NCI-H1417 (cell line): ENCODE measurements at places on chromosomes 12 and 14.

- no peak for DNase-seq
Observed at GRCh38 chr14:99255621-99256482, 16.1 kb downstream of the BCL11B start.

GRCh38 chr14:68458840-68459469 is 333.9 kb downstream of the ZFP36L1 start:
- no peak for DNase-seq

- DNase-seq = no peak
Observed at GRCh38 chr14:50967790-50968189, 23.5 kb upstream of the PYGL start.

GRCh38 chr14:101601606-101602465 is 40.5 kb downstream of the DIO3 start:
- DNase-seq = no peak

DNA sequence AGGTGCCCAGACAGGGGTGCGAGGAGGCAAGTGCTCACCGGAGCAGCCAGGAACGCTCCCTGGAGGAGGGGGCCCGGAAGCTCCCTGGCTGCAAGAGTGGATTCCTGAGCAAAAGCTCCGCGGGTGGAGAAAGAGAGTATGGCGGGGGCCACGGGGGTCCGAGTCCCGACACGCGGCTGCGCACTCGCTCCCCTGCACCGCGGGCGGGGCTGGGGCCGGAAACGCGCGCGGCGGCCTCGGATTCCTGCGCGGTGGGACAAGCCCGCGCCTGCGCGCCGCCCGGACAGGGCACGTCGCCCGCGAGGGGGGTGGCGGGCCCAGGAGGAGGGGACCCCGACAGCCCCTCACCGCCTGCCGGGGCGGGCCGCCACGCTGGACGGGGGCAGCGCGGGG is 27.8 kb upstream of the GPR132 start:
- peak; percentile 45 for DNase-seq

DNA sequence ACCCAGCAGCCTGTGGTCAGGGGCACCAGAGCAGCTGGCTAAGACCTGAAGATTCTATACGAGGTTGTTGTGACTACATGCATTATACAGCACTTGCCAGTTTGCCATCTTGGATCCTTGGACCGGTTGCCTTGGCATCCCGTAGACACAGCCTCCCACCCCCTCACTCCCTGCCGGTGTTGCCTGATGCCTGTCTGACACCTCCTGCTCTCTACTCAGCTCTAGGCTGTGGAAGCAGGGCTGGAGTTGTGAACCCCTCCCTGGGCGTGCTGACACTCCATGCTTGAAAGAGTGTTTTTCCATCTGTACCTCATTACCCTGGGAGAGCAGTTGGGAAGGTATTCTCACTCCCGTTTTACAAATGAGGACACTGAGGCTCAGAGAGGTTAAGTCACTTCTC is 2.5 kb downstream of the CHGA start:
- no peak for DNase-seq

DNA sequence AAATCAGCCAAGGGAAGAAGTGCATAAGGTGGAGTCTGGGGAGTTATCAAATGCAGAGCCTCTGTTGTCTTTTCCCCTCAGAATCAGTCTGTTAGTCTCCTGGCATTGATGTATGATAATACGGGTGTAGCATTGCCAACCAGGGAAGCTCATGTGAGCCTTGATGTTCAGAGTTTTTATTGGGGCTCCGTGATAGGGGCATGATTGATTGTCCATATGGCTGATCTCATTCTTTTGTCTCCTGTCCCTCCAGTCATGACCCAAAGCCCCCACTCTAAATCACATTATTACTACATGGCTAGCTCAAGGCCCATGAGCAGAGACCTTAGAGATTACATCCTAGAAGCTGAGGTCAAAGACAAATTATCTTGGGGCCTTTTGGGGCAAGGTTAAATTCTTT is 140.9 kb downstream of the NUBPL start:
- no peak for DNase-seq

- no peak for DNase-seq
Observed at GRCh38 chr12:110555577-110556406, 27.3 kb downstream of the PPTC7 start.

DNA sequence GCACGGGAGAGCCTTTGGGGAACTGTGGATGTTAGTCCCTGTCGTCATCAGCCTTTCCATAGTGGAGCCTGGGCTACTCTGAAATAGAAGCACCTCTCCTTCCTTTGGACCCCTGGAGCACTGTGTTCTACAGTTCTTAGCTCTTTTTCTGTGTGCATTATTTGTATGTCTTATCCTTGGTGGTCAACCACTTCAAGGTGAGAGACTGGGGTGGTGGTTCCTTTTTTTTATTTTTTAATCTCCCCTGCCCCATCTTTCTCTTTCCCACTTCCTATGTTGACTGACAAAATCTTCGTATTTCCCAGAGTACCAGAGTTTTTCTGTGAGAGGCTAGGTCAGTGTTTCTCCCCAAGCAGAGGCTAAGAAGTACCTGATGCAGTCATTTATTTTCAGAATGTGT is 111.7 kb downstream of the CRADD start:
- DNase-seq = no peak

DNA sequence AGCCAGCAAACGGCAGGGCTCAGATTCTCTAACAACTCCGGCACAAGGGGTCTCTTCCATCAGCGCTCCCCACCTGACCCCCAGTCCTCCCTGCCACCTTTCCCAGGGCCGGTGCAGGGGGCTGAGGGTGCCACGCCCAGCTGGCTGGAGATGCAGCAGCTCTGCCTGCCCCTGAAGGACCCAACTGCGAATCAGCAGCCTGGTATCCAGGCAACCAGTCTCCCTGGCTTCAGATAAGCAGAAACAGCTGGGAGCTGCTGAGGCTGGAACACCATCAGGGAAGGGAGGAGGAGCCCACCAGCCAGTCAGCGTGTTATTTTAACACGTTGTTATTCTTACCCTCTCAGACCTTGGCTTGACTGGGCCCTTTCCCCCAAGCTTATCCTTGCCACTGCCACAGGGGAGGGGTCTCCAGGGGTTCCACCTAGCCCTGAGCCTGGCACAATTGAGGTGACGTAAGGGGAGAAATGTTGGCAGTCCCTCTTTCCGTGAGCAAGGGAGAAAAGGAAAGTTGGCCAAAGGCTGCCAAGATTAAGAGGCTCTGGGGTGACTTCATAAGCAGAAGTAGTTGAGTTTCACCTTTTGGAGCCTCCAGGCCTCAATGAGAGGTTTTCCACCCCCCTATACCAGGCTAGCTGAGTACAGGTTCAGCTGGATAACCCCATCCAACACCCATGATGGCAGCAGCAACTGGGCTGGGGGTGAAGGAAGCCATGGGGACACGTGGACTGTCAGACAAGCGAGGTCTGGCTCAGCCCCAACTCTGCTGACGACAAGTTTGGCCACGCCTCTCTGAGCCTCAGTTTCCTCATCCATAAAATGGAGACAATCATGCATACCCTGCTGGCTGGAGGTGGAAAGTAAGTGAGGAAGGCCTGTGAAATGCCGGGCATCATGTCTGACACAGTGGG is 91.1 kb downstream of the IRF2BPL start:
- peak; percentile 83 for DNase-seq

DNA sequence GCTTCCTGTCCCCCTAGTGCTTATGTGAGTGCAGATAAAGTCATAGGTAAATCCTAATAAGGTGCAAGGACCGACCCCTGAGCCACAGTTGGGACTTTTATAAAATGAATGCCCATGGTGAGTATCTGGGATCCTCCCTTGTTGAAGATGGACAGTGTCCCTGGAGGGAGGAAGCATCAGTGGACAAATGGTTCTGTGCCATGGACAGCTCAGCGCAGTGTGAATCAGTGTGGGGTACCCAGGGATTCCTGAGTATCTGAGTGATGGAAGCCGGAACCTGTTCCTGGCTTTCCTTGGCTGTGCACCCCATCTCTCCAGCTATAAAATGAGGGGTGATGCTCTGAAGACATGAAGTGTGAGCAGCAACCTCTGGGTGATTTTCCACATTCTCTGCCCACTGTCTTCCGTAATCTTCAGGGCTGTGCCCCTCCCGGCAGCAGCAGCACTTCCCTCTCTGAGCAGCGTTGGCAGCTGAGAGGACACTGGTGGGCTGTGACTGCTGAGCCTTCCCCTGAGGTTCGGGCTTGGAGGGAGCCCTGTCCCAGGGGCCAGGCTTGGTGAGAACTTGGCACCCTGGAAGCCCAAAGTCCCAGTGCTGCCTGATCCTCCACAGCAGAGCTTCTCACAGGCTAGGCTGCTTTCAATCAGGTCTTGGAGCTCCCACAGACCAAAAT is 25.0 kb downstream of the VCPKMT start:
- DNase-seq = no peak

DNA sequence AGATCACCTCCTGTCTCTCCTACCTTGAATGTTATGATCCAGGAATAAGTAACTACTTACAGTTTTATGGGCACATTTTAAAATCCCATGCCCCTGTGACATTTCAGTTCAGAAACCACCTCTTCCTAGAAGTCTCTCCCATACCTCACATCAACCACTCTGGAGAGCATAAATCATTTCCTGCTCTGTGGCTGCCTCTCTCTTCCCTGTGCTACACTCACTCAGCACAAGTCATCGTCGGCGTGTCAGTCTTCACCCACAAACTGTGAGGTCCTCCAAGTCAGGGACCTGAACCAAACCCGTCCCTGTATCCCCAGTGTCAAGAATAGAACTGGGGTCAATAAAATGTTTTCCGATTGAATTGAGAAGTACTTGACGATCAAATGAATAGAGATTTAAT is 863.3 kb downstream of the BCL11B start:
- DNase-seq = no peak

- DNase-seq = no peak
Observed at GRCh38 chr12:69355363-69356028, 4.0 kb upstream of the YEATS4 start.

- no peak for DNase-seq
Observed at GRCh38 chr14:95348395-95349080, 28.8 kb upstream of the CLMN start.

- no peak for DNase-seq
Observed at GRCh38 chr12:67026487-67027246, 242.5 kb upstream of the CAND1 start.

GRCh38 chr12:120156315-120157259 is 37.9 kb downstream of the GCN1 start:
- DNase-seq = no peak
